A549 (cell line): ENCODE measurements at places on chromosomes 4 and X. TPM values are rescaled to one million over a fixed set of nuclear protein-coding genes. Genes with fewer than 3 reads are reported as not detected.

GRCh38 chr4:176790398-176790797 lies 2.3 kb downstream of the VEGFC start:
- no peak for DNase-seq

Gene HOPX
- not detected in 3 replicates for polyA plus RNA-seq

- DNase-seq = no peak
Measured at GRCh38 chrX:32662516-32662915, 548.8 kb downstream of the DMD start.

- DNase-seq = no peak
Measured at GRCh38 chr4:37219242-37219641, 25.3 kb upstream of the NWD2 start.

DNA sequence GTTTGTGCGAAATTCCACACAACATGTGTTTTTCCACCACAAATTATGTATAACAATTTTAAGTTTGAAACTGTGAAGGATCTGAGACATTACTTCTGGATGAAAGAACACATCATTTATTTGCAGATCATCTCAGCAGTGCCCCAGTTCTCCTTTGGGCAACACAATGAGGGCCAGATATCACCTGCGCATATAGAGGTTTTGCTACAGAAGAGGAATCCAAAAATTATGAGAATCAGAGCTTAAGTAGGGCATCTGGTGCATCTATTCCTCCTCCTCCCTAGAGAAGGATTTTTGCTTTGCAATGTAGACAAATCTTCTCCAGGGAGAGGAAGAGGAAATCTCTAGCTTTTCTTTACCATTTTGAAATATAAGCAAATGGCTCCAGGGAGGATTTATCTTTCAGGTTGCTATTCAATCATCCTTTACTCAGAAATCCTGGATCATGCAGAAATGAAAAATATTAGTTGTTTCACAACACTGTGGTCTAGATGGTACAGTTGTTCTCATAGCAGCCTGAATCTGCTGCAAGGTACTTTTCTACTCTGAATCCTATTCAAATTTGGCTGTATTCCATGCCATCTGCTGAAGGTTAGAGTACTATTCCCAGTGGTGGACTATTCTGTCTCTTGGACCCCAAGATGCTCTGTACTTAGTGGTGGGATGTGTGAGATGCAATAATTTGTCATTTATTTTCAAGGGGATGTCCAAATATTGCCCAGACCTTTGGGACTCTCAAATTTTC lies 132.1 kb downstream of the SNCA start:
- DNase-seq = no peak

DNA sequence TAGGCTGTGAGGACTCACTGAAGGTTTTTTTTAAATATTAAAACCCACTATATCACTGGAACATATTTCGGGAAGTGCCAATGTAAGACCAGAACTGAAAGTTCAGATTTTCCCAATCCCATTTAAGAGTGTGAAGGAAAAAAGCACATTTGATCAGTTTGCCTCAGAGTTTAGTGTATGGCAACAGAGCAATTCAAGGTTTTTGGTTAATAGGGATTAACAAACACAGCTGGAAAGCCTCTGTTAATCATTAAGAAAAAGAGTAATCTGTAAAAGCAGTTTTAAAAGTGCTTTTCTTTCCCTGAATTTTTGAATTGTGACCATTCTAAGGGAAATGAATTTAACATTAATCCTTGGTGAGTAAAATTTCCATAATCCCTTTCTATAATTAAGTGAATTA lies 60.4 kb downstream of the NPY5R start:
- DNase-seq = no peak

- no peak for DNase-seq
Measured at GRCh38 chrX:150712619-150713018, 19.4 kb downstream of the MTMR1 start.
